ENCODE measurements at places on chromosomes 7 and 10. TPM values are rescaled to one million over a fixed set of nuclear protein-coding genes. Genes with fewer than 3 reads are reported as not detected.

LGI1 gene
- not detected for total RNA-seq

GPAM gene
- 61.5 TPM for total RNA-seq

SLC16A9 gene
- total RNA-seq: 1.2 TPM

CPEB3 gene
- 0.92 TPM for total RNA-seq

PPP1R17 gene
- total RNA-seq: not detected

RSPH10B gene
- 0.89 TPM for total RNA-seq

OR2A42 gene
- under 0.01 TPM for total RNA-seq

TBC1D12 gene
- 12.4 TPM for total RNA-seq

ACTR1A gene
- 115 TPM for total RNA-seq

BMI1 gene
- total RNA-seq: 42.8 TPM

PTF1A gene
- total RNA-seq: not detected

CC2D2B gene
- total RNA-seq: 0.30 TPM

NXPH1 gene
- total RNA-seq: not detected

EN2 gene
- total RNA-seq: under 0.01 TPM

RNF148 gene
- total RNA-seq: not detected

LMBR1 gene
- 51.7 TPM for total RNA-seq

CCDC7 gene
- total RNA-seq: 16.6 TPM

CCDC136 gene
- 11.4 TPM for total RNA-seq

SEMA4G gene
- 1.2 TPM for total RNA-seq

CYP17A1 gene
- not detected for total RNA-seq

NYAP1 gene
- total RNA-seq: 0.83 TPM

TLX1 gene
- total RNA-seq: not detected

CRYGN gene
- total RNA-seq: not detected

Measured in smooth muscle cell of the umbilical artery (primary cell).